ENCODE measurements at places on chromosomes 2 and 18.

DNA sequence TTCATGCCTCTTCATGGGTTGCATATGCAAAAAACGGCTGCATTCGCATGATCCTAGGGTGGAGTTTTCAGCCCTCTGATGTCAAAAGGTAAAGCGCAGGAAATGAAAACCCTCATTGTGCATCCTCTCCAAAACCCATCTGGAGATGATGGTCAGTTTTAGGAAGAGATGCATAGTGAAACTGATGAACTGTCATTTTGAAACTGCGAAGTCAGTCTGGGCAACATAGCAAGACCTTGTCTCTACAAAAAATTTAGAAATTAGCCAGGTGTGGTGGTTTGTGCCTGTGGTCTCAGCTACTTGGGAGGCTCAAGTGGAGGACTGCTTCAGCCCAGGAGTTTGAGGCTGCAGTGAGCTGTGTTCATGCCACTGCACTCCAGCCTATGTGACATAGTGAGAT lies 2.5 kb upstream of the TTLL4 start:
- DNase-seq, result no peak

- DNase-seq, result no peak
Measured at GRCh38 chr2:128358941-128359731, 40.5 kb upstream of the HS6ST1 start.

DNA sequence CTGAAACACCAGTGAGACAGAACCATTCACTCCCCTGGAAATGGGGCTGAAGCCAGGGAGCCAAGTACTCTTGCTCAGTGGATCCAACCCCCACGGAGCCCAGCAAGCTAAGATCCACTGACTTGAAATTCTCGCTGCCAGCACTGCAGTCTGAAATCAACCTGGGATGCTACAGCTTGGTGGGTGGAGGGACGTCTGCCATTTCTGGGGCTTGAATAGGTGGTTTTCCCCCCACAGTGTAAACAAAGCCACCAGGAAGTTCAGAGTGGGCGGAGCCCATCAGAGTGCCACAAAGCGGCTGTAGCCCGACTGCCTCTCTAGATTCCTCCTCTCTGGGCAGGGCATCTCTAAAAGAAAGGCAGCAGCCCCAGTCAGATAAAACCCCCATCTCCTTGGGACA lies 292.8 kb downstream of the LNPK start:
- DNase-seq, result no peak

- DNase-seq, result no peak
Measured at GRCh38 chr2:209236377-209236776, 187.5 kb upstream of the MAP2 start.

All from astrocyte of the spinal cord (primary cell).